ENCODE measurements at places on chromosomes 2 and 18. TPM values are rescaled to one million over a fixed set of nuclear protein-coding genes. Genes with fewer than 3 reads are reported as not detected.
A peak's percentile ranks its signal among the peaks of the same experiment; 100 is the strongest.

GRCh38 chr2:74301262-74301661, 42.0 kb downstream of the SLC4A5 start:
- DNase-seq, result no peak

DNA sequence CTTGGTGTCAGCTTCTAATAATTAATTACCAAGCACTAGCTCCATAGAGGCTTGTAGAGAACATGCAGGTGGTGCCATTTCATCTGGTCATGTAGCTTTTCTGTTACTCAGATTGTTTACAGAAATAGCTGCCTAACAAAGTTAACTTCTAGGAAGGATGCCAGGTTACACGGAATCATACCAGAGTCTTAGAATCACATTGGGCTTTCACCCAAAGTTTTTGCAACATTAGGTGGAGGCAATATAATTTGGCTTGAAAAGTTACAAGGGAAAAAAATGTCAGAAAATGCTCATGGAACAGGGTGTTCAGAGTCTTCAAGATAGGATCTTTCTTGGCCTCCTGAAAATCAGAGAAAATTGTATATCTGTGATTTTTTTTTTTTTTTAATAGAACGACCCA, 135.6 kb downstream of the ARHGAP15 start:
- DNase-seq, result no peak

DNA sequence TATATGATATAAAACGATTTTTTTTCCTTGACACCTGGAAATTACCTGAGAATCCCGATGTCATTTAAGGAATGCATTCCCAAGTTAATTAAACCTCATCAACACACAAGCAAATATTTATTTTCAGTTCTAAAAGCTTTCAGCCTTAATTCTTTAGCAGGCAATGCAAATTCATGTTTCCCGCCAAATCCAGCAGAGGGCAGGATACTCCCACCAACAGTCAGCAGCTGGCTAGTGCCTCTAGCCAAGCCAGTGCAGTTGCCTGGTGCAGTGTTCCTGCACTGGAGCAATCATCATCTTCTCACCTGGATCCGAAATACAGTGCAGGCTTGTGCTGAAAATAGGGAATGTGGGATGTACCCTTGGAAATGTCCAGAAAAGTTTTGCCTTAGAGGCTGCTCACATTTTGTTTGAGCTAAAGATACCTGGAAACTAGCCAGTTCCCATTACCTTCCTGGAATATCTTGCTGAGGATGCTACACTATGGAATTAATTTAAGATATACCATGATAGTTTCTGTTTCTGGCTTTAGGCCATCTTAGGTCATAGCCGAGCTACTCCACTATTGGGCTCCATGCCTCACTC, 48.4 kb upstream of the CYTIP start:
- DNase-seq, result peak; percentile 79

DNA sequence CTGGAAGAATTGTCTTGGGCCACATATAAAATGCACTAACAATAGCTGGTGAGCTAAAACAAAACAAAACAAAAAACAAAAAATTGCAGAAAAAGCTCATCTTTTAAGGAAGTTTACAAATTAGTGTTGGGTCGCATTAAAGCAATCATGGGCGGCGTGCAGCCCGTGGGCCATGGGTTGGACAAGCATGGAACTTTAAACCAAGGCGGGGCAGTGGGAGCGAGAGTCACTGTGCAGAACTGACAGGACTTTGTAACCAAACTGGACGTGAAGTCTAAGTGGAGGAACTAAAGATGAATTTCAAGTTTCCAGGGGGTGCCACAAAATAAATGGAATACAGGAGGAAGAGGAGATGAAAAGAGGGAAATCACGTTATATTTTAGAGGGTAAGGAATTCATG, 80.7 kb downstream of the PSMG2 start:
- DNase-seq, result no peak

DNA sequence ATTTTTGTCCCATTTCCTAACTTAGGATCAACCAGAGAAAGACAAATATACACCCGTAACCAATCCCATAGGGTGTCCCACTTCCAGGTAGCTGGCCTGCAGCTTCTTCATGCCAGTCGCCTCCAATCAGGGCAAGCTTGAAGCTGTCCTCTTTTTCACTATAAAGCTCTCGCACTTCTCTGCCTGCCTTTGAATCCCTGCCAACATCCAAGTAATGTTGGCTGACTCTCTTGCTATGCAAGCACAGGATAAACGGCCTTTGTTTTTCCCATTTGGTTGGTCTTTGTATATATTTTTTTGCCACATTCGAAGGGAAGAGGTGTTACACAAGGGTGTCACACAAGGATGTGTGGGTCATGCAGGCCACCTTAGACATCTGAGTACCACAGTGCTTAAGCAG, 388.8 kb downstream of the CBLN2 start:
- no peak for DNase-seq

DNA sequence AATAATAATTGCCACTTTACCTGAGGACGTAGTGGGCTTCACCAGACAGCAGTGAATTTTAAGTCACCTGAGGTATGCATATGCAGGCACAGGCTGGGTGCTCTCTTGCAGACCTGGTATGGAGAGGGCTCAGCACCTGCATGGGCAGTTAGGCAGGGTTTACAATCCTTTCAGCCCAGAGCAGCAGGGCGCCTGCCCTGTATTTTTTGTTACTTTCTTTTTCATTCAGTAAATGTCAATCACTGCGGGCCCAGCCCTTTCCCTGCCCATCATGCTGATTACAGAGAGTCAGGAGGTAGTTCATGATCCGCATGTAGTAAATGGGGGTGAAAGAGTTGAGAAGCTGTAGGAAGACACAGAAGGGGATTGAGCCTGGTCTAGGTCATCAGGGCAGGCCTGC, 147.0 kb upstream of the ALPP start:
- DNase-seq, result peak; percentile 45

DNA sequence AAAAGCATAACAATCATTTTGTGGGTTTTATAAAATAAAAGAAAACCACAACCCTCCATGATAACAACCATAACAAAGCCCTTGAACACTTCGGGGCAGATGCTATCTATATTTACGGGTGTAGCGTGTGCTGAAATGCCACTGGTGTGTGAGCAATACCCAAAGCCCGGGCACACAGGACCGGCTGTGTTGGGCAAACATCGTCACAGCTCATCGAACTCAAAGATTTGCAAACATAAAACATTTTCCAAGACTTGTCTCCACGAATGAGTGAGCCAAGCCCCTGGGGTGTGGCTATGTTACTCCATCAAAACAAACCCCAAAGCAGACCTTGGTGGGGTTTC, 290.2 kb downstream of the LPIN1 start:
- DNase-seq, result no peak

GRCh38 chr18:25055076-25055475, 296.9 kb downstream of the ZNF521 start:
- no peak for DNase-seq

GRCh38 chr18:36663312-36663711, 165.5 kb downstream of the TPGS2 start:
- DNase-seq, result no peak

DNA sequence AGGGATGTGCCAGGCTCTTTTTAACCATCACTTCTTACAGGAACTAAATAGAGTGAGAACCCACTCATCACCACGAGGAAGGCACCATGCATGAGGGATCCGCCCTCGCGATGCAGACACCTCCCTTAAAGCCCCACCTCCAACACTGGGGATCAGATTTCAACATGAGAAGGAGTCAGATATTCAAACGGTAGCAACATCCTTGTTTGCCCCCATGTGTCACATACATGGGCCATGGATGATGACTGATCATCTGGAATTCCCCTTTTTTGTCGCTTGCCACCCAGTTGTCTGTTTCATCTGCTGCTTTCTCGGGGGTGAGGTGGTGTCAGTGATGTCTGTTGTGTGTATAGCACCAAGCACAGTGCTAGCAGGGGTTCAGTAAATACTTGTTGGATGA, 57.9 kb downstream of the NCK2 start:
- DNase-seq, result no peak

GRCh38 chr2:195675783-195676427, 18.9 kb downstream of the SLC39A10 start:
- DNase-seq, result no peak

DNA sequence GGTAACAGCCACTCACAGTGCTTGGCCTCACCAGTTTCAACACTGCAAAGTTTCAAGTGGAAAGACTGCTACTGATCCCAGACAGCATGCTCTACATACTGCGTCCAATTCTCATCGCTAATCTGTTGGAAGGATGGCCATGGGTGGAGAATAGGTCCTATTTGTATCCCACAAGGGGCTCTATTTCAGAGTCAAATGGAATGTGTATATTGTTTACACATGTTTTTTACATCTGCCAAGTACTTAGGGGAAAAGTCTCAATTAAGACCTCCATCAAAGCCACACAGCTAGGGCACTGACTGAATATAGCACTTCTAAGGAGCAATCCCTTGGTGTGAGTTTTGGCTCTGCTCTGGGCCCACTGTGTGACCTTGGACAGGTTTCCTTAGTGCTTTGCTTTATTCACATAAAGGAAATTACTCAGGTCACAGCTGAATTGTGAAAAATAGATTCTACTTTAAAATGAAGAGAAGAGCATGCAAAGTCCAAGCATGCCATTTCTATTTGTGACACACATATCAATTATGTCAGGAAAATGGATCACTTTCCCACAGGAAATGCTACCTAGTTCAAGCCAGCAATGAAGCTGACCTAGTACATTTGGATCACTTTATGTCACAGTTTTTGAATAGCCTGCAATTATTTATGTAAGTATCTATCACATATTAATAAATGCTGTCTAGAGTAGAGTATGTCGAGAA, 112.9 kb upstream of the STK17B start:
- DNase-seq, result no peak

- no peak for DNase-seq
Measured at GRCh38 chr2:239109041-239109927, 261.4 kb downstream of the TWIST2 start.

DNA sequence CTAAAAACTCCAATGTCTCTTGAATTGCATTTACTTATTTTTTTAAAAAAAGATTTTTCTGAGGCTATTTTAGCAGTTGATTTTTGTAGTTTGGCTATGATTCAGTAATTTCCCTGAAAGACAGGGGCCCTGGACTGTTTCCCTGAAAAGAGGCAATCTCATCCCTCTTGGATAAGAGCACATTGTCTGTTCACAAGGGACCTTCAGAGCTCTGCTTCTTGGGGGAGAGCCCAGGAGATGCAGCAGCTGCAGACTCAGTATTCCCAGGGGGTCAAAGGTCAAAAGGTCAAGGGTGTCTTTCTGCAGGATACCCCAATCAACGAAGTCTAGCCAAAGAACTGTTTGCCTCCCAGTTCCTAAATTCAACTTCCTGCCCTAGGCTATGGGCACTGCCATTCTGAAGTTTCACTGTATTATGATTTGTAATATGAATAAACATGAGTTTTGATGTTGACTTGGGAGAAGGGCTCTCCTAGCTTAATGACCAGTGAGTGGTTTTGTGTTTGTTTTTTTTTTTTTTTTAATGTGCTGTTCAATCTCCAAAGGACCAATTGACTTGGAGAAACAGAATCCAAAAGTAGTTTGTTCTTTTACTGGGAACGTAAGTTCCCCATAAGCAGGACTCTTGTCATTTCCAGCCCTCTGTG, 157.0 kb upstream of the SERPINE2 start:
- DNase-seq, result no peak

- no peak for DNase-seq
Measured at GRCh38 chr2:66273933-66274490, 160.9 kb upstream of the MEIS1 start.

- DNase-seq, result no peak
Measured at GRCh38 chr2:68134120-68134519, 23.6 kb upstream of the PNO1 start.

DNA sequence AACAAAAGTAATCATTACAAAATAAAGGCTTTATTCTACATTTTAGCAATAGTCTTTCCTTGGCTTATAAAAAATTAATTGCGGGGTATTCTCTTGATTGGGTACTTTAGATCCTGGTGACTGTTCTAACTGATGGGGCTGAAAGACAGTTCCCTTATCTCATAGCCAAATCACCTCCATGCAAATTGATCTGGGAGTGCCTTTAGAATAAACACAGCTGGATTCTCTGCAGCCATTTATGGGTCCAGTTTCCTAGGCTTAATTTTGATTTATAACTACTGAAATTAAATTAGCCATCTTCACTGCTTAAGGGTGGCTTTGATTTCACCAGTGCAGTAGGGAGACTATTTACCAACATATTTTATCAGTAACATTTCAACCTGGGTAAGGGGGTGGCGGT, 337.1 kb downstream of the NRXN1 start:
- no peak for DNase-seq

DNA sequence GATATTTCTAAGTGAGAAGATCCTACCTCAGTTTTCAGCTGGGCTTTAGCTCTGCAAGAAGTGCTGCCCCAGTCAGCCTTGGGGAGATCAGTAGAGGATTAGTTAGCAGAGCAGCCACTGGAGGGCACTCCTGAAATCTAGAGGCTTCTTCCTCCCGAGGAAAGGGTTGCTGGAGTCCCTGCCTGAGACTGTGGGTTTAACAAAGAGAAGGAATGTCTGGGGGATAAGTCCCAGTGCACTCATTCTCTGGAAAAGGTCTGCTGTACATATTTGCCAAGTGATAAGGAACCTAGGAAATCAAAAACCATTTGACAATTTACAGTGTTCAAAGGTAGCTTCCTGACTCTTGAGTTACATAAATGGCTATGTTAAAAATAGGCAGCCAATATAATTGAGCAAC, 207.2 kb downstream of the SLC8A1 start:
- peak; percentile 85 for DNase-seq

DNA sequence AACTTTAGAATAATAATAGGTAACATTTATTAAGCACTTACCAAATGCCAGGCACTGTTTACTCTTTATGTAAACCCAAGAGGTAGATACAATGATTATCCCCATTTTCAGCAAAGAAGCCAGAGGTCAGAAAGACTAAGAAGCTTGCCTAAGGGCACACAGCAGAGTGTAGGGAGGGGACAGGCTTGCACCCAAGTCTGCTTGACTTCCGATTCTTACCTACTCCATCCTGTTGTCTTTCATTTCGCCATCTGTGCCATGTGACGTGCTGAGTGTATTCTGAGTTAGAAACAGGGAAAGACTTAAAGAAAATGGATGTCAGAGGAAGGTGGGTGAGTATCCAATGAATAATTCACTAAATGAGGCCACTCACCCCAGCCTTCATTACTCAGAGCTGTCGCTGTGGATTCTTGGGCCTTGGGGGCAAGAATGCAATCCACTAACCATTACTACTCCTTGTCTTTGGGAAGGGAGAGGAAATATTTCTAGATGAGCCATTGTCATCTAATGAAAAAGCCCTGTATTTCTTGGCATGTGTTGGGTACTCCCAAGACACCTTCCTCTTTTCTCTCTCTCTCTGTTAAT, 76.4 kb upstream of the BCL11A start:
- DNase-seq, result no peak

DNA sequence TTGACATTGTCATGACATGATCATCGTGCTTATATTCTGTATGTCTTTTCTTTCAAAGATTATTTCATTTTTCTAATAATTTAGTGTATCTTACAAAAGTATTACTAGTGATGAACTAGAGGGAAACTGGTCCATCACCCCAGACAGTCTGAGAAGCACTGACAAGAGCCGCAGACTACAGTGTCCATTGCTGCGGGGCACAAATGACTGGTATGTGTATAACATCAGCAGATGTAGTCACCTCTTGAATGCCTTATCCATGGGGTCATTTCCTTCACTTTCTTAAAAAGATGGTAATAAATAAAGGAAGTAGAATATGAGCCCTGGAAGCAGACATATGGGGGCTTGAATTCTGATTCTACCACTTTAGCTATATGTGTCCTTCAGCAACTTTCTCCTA, 29.6 kb downstream of the NEMP2 start:
- no peak for DNase-seq

PKDCC gene
- polyA plus RNA-seq, result 9.3 TPM

CKAP2L gene
- 28.6 TPM for polyA plus RNA-seq

GDF7 gene
- polyA plus RNA-seq, result 0.19 TPM

HOXD12 gene
- not detected for polyA plus RNA-seq

GAREM1 gene
- 2.4 TPM for polyA plus RNA-seq
